Activated naive CD8-positive, alpha-beta T cell treated with anti-CD3 and anti-CD28 coated beads, Interleukin-2, amount 50 U/mL, for 24 hours (primary cell): ENCODE measurements at places on chromosomes 3 and 15.

GRCh38 chr3:17714473-17714872 is 28.0 kb downstream of the TBC1D5 start:
- no peak for DNase-seq

- no peak for DNase-seq
These were observed 34.4 kb upstream of the TNFSF10 start for GRCh38 chr3:172557515-172558220.

DNA sequence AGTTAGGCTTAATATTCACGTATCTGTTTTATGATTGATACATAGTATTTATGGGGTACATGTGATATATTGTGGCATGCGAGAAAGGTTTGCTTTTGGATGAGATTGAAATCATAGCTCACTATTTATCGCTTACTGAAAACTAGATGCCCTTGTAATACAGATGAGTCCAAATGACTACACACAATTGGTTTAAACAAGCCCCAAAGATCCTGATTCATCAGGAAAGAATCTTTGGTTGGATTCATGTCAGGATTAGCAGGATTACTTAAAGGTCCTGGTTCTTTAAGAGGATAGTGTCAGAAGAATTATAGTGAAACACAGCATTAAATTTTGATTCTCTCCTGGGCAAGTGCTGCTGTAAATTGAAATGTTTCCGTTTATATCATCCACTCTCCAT is 18.6 kb upstream of the AADAC start:
- no peak for DNase-seq

DNA sequence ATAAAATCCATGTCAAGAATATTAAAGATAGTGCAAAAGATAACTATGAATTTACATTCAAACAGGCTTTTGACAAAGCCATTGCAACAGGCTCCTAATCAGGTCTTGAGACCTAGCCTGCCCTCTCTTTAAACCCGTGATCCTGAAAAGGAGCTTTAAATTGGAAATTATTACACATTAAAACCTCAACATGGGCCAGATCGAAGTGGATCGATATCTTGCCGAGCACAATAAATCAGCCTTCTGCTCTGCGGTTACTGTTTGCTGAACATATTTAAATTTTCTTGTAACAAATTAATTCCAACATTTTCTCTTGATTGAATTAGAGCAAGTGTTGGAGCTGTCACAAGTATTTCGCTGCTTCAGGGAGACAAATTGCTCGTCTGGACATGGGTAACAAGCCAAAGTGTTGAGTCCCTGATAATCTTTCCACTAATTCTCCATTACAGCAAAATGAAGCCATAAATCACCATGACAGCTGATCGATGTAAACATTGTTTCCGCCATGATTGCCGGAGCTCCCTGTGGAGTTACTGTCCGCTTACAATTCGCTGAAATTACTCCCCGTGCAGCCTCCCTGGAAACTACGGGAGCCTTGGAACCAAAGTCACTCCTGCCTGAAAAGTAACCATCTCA is 47.6 kb downstream of the SHOX2 start:
- no peak for DNase-seq

DNA sequence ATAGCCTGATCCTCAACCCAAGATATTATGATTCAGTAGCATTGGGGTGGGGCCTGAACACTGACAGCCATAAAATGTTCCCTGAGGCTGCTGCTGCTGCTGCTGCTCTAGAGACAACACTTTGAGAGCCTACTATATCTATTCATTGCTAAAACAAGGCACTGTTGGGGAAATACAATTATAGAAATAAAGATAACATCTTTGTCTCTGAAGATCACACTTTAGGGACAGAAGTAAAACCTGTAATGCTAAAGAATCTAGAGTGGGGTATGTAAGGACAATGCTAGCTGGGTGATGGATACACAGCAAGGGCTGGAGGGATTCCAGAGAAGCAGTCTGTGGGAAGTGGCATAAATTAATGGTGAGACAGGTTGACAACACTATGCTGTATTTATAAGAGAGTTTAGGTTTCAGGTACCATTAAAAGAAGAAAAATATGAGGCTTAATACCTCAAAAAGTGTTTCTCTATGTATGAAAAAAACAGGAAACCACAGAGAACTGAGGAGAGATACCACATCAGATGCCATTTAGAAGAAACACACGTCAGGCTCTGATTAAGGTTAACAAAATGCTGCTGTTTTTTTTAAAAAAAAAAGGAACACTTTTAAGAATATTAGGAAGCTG is 115.9 kb downstream of the CBLB start:
- DNase-seq = peak; percentile 29

GRCh38 chr3:50164984-50165909 is 10.1 kb downstream of the SEMA3F start:
- no peak for DNase-seq

DNA sequence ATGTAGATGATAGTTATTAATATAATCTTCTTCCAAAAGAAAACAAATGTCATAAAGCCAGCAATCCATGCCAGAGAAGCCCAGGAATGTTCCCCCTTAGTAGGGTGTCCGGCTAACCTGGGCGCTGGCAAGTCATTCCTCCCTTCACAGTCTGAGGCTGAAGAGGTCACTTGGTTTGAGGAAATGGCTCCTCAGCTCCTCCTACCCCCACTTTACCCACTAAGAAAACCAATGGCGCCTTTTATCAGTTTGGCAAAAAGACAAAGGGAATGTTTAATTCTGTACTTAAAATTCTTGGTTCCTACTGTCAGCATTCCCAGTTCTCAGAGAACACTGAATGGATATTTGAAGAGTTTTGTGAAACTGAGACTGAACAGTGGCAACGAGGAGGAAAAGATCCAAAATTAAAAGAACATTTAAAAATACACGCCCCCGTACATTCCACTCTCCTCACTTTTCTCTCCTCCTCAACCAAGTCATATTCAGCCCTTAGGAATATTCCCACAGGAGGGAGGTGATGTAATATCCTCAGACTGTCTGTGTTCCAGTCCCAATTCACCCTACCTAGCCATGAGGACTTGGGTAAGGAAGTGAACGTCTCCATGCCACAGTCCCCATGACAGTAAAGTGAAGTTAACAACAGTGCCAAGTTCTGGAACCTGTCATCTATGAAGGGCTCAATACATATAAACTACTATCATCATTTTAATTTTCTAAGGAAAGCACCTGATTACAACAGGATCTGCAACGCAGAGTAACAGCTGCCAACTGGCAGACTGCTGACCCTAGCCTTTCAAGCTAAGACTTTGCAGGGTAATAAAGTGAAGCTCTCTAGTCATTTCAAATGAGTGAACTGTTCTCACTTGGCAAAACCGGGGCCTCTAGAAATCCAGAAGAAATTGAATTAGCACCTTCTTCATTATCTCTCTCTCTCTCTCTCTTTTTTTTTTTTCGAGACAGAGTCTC is 234.5 kb upstream of the ICE2 start:
- no peak for DNase-seq

DNA sequence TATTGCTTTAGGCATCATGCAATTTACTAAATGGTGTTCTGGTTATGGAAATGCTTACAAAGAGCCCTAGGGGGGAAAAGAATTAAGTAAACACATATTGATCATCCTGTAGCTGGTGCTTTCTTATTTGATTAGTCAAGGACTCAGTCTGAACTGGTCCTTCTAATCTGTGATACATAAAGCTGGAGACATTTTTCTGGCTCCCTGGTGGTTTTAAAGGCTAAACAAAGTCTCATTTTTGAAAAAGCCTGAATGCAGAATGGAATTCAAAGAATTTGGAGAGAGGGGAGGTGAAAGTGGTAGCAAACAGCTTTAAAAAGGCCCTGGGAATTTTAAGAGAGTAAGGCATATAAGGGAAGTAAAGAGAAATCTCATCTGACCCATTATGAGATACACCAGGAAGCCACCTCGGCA is 149.7 kb downstream of the RBMS3 start:
- DNase-seq = no peak

DNA sequence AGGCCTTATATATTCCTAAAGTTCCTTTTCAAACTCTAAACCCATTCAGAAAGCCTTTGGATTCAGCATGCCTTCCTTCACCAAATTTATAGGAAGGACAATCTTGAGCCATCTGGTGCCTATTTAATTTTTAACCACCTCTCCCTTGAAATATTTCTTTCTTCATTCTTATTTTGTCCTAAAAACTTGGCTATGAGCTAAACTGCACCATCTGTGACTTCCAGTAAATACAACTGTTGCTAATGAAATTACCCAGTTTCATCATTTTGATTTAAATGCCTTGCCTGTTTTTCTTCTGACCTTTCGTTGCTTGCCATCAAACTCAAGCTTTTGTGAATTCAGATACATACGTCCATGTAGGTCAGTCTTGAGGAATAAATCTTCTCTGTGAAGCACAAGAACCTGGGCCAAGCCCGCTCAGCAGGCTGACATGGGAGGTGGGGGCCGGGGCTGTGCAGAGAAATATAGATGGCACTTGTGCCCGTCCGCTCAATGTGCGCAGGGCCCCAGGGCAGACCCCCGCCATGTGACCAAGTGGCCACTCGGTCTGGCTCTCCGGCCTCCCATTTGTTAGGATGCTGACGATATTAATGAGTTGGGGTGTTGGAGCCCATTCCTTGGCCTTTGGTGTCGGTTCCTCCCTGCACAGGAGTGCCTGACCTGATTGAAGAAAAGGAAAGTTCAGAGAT is 335.9 kb downstream of the VPS13C start:
- no peak for DNase-seq

GRCh38 chr15:67836134-67836455 is 3.8 kb downstream of the RNU6-1 start:
- DNase-seq = no peak

- no peak for DNase-seq
These were observed 78.5 kb downstream of the PPARG start for GRCh38 chr3:12367346-12367745.

DNA sequence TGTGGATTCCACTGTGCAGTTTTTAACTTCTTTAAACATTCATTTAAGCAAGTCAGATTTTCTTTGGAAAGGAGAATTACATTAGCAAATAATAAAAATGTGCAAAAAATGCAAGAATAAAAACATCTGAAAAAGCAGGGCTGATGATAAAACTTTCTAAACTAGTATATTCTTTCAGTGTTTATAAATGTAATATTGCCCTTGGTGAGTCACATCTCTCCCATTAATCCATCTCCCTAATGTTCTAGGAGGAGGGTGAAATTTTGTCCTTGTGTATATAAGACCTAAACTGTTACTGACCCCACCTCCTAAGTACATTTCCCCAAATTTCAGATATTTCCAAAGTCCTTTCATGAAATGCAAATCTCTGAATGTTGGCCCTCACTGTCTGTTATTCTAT is 28.5 kb upstream of the DCUN1D1 start:
- no peak for DNase-seq

DNA sequence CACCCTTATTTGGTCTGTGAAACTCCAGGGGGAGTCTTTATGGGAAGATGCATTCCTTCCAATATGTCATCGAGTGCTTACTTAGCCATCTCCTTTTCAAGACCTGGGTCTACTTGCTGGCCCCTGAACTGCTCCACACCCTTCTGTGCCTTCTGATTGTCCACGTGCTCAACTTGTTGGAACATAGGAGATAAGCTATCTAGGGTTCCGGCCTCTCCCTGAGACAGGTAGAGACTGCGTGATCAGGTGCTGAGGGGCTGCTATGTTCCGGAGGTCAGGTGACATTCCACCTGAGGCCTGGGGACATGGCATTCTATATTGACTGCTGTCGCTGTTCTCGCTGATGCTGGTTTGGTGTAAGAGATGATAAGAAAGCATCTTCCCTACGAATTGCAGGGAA is 65.6 kb downstream of the ATP1B3 start:
- no peak for DNase-seq

- no peak for DNase-seq
These were observed 35.2 kb upstream of the SIAH2 start for GRCh38 chr3:150798122-150798618.

- peak; percentile 21 for DNase-seq
These were observed 20.8 kb upstream of the FAN1 start for GRCh38 chr15:30882849-30883433.

- no peak for DNase-seq
These were observed 15.4 kb downstream of the BCL2L10 start for GRCh38 chr15:52097180-52097579.

DNA sequence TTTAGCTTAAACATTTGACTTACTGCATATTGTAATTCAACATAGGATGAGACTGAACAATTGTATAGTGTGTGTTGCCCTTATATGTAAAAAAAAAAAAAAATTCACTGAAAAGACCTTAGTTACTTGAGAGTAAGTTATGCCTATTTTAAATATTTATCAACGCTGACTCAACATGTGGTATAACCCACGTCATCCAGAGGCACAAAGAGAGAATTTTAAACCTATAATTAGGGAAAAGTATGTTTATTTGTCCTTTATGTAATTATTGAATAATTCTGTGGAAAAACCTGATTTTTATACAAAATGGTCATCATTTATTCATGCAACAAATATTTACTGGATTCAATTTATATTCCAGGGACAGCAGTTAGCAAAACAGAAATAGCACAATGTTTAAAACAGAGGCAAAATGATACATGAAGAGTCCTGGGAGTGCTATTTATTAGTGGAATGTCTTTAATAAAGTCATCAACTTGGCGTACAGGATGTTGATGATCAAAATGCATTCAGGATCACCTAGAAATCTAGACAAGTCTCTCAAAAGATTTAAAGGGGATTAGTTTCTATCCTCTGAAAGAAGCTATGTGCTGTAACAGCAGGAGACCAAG is 223.7 kb downstream of the PCCB start:
- no peak for DNase-seq

DNA sequence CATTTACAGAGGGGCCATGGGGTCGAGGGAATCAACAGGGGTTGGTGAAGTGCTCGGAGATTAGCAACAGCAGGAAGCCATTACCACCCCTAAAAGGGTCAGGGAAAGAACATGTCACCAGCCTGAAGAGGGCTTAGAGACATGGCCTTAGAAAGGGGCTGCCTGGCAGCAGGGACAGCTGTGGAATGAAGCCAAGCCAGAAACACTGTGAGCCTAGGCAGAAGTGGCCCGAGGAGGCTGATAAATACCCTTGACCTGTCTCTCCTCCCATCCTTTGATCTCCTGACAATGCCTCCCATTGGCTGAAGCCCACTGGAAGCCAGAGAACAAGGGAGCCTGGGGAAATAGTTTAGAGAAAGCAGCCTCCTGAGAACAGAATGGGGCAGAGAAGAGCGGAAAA is 31.4 kb downstream of the GPD1L start:
- no peak for DNase-seq

DNA sequence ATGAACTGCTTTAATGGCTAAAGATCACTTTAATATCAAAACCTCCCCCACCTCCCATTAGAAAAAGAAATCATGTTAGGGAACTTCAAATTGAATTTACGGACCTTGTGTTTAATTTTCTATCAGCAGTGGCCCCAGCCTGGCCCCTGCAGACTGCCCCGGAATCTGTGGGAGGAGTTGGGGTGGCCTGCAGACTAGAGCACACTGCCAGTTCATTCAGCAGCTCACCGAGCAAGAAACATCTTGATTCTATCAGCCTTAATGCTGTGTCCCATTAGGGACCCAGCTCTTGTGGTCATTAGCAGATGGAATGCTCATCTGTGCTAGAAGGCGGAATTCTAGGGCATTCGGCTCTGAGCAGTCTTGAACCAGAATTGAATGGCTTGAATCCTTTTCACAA is 54.2 kb downstream of the FLNB start:
- no peak for DNase-seq

- no peak for DNase-seq
These were observed 214.2 kb downstream of the NAALADL2 start for GRCh38 chr3:175073219-175073905.
